ENCODE measurements at places on chromosomes 16 and 17.

- DNase-seq, result no peak
These were observed 1.4 kb upstream of the CEP295NL start for GRCh38 chr17:78904371-78904770.

DNA sequence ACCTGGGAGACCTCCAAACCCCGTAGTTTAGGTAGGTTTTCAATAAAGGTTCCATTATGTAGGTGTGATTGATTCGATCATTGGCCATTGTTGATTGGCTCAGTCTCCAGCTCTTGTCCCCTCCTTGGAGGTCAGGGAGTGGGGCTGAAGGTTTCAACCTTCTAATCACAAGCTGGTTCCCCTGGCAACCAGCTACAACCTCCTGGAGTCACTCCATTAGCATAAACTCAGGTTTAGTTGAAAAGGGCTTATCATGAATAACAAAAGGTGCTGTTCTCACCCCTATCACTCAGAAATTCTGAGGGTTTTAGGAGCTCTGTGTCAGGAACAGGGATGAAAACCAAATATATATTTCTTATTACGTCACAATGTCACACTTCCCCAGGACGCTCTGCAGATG is 28.5 kb downstream of the TMEM132E start:
- DNase-seq, result no peak

DNA sequence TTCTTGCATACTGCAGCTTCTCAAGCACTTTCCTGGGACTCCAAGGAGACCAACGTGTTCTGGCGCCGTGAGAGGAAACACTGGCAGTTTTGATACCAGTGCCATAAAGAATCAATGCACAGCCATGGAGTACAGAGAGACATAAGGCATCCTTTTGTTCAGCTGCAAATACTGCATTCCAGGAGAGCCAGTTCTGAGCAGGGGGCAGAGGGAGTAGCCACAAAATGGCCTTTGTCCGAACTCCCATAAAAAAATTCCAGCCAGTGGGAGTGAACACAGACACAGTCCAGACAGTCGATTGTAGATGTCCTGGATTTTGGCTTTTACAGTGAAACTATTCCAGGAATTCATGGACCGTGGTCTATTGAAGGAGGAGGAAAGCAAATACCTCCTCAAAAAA is 36.2 kb upstream of the TEKT3 start:
- DNase-seq, result no peak

DNA sequence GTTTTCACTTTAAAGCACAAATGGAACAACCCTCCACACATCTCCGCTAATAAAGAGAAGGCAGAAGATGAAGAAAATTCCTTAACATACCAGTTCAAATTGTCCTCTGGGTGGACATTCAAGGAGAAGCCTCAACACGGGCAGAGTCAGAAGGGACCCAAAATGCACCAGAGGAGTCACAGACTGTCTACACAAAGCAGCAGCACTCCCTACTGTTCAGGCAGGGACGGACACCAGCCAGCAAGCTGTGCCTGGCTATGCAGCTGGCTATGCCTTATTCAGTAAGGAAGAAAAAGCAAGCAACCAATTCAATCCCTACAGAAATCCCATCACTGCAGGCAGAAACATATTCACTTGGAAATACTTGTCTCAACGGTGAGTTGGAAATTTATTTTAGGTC is 8.1 kb downstream of the DNAJC7 start:
- no peak for DNase-seq

GRCh38 chr17:76032073-76032779 is 5.1 kb upstream of the EVPL start:
- no peak for DNase-seq

GRCh38 chr17:31672161-31672819 is 186.8 kb downstream of the COPRS start:
- no peak for DNase-seq

- DNase-seq, result no peak
These were observed 241.4 kb upstream of the IRX5 start for GRCh38 chr16:54689072-54689865.
